ENCODE measurements at places on chromosomes 11 and 22.

GRCh38 chr11:60332846-60333245 is 5.8 kb downstream of the MS4A6E start:
- no peak overlapping the region for H3K4me3 ChIP-seq
- peaks cover under 1% of the 10 kb centered on the region for H3K4me1 ChIP-seq
- peaks cover 15% of the 10 kb centered on the region for H3K27me3 ChIP-seq
- H3K27ac ChIP-seq = no peak overlapping the region
- DNase-seq = no peak

- H3K4me1 ChIP-seq = no peaks in the 10 kb centered on the region
- H3K4me3 ChIP-seq = peak overlapping the region; percentile 33
- H3K36me3 ChIP-seq = no peaks in the 10 kb centered on the region
- no peak overlapping the region for H3K27ac ChIP-seq
Observed at GRCh38 chr11:8080069-8080670, 841 bp upstream of the TUB start.

GRCh38 chr22:30742291-30743256 is 47.9 kb downstream of the OSBP2 start:
- H3K4me3 ChIP-seq = peak overlapping the region; percentile 21
- peak; percentile 50 for DNase-seq
- H3K4me1 ChIP-seq = peaks cover 83% of the 10 kb centered on the region
- peaks cover 10% of the 10 kb centered on the region for H3K36me3 ChIP-seq
- no peaks in the 10 kb centered on the region for H3K27me3 ChIP-seq

- H3K27me3 ChIP-seq = no peaks in the 10 kb centered on the region
- H3K36me3 ChIP-seq = peaks cover 75% of the 10 kb centered on the region
- DNase-seq = peak; percentile 75
- H3K4me3 ChIP-seq = peak overlapping the region; percentile 21
Observed at GRCh38 chr11:66068154-66068821, 1.8 kb upstream of the PACS1 start.

DNA sequence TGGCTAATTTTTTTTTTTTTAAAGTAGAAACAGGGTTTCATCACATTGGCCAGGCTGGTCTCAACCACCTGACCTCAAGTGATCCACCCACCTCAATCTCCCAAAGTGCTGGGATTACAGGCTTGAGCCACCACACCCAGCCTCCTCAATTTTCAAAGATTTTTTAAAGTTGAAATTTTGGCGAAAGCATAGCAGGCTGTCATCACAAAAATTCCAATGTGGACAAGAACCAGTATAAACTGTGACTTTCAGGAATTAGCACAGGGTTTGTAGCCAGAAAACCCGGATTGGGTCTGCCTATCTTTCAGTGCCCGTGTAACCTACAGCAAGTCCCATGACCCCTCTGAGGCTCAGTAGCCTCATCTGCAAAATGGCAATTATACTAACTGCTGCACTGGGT is 80.2 kb downstream of the SGSM3 start:
- peaks cover 50% of the 10 kb centered on the region for H3K36me3 ChIP-seq
- H3K27ac ChIP-seq = no peak overlapping the region
- H3K4me1 ChIP-seq = peaks cover 36% of the 10 kb centered on the region
- H3K27me3 ChIP-seq = no peaks in the 10 kb centered on the region

DNA sequence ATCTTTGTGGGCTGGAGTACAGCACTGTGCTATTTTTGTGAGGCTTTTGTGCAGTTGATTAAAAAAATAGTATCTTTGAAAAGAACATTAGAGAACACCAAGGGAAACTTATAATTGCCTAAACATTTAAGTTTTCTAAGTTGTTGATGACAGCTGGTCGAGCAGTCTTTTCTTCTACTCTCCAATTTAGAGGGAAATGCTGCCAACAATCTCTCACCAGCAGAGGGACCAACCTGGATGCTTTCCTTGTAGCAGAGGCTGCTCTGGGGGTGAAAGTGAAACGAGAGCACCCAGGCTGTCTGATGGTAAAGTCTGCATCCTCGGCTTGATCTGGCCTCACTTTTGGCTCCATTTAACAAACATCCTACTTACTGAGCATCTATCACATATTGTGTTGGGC is 1286.5 kb upstream of the TENM4 start:
- DNase-seq = no peak
- no peaks in the 10 kb centered on the region for H3K36me3 ChIP-seq
- no peak overlapping the region for H3K4me3 ChIP-seq
- H3K27me3 ChIP-seq = no peaks in the 10 kb centered on the region
- no peaks in the 10 kb centered on the region for H3K4me1 ChIP-seq

DNA sequence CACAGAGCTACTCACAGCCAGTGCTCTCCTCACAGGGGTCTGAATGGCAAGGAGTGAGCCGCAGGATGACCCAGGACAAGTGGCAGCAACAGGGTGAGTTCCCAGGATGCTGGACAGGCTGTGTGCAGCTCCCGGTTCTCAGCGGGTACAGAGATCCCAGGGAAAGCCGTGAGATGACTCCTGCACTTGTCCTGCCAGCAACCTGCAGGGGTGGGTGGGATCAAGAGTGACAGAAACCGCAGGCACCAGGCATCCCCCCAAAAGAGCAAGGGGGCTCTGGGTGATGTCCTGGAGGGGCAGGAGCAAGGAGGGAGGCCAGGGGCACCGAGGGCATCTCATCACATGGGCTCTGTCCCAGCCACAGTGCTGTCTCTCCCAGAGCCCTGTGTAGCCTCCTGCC is 15.9 kb upstream of the PRODH start:
- no peak for DNase-seq
- no peaks in the 10 kb centered on the region for H3K4me1 ChIP-seq
- H3K27ac ChIP-seq = no peak overlapping the region
- H3K36me3 ChIP-seq = no peaks in the 10 kb centered on the region
- H3K4me3 ChIP-seq = no peak overlapping the region

DNA sequence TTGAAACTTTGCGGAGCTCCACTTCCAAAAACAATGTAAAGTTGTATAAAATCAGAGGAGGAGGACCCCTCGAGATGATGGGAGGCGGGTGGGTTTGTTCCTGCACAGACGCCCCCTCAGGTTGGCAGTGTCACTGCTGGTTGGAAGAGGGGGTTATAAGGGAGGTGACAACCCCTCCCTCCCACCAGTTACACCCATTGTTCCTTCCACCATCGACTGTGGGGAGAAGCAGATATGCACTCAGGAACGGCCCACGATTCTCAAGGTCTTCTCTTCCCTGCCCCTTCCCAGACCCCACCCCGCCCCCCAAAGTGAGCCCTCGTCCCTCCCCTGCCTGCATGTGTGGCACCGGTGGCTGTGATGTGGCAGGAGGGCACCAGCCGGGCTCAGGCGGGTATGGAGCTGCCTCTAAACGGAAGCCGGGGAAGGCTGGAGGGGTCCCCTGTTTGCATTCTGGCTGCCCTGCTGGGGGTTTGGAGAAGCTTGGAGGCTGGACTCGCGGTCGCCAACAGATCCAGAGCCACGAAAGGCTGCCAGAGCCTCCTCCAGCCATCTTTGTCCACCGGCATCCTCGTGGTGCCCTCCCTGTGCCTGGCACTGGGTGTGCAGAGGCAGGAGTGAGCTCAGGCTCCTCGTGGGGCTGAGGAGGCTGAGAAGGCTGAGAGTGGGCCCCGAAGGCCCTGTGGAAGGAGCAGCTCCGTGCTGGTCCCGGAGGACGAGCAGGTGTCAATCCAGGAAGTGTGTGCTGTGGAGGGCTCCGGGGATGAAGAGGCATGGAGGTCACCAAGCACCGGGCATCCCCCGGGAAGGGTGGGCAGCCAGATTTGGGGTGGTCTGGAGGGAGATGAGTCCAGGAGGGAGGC is 778 bp downstream of the KDELR3 start:
- DNase-seq = no peak
- H3K4me3 ChIP-seq = peak overlapping the region; percentile 32
- no peaks in the 10 kb centered on the region for H3K36me3 ChIP-seq

GRCh38 chr11:133520707-133521106 is 11.6 kb downstream of the OPCML start:
- no peaks in the 10 kb centered on the region for H3K27me3 ChIP-seq
- no peak overlapping the region for H3K27ac ChIP-seq
- DNase-seq = no peak
- no peak overlapping the region for H3K4me3 ChIP-seq
- H3K4me1 ChIP-seq = no peaks in the 10 kb centered on the region

- no peak for DNase-seq
- H3K27me3 ChIP-seq = no peaks in the 10 kb centered on the region
- H3K4me3 ChIP-seq = no peak overlapping the region
- peaks cover 4% of the 10 kb centered on the region for H3K4me1 ChIP-seq
Observed at GRCh38 chr11:77724636-77725035, 87.0 kb upstream of the CLNS1A start.

- no peak overlapping the region for H3K4me3 ChIP-seq
- H3K27ac ChIP-seq = no peak overlapping the region
Observed at GRCh38 chr11:35779409-35779808, 116.8 kb downstream of the TRIM44 start.

DNA sequence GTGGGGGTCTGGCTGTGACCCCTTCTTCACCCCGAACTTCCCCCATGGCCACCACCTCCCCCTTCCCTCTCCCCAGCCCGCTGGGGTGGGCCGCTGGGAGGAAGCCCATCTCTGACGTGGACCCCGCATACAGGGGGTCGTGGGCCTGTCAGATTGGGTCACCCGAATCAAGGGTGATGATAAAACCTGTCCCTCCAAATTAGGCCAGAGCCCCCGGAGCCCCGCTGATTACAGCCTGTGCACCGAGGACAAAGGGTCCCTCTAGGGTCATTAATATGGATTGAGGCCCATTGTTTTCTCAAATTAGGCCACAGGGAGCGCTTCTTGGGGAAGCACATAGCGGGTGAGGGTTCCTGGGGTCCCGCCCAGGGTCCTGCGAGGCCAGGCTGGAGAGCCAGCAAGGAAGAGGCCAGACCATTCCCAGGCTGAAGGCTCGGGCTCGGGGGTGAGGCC is 4.9 kb upstream of the LINC01488 start:
- H3K27me3 ChIP-seq = no peaks in the 10 kb centered on the region
- no peak overlapping the region for H3K4me3 ChIP-seq
- DNase-seq = no peak

Measured in activated CD4-positive, alpha-beta memory T cell treated with anti-CD3 and anti-CD28 coated beads, Interleukin-2, amount 10 ng/mL, durations not matched to agents 7 days and 5 days (primary cell).